ENCODE measurements at places on chromosomes 3 and 15.

- no peak for DNase-seq
Measured at GRCh38 chr15:34304613-34305012, 33.0 kb downstream of the SLC12A6 start.

GRCh38 chr3:151219056-151219455 is 16.0 kb upstream of the GPR171 start:
- DNase-seq, result no peak

- no peak for DNase-seq
Measured at GRCh38 chr3:171822431-171823106, 12.3 kb upstream of the PLD1 start.

- no peak for DNase-seq
Measured at GRCh38 chr3:189084620-189085019, 87.2 kb upstream of the TPRG1 start.

DNA sequence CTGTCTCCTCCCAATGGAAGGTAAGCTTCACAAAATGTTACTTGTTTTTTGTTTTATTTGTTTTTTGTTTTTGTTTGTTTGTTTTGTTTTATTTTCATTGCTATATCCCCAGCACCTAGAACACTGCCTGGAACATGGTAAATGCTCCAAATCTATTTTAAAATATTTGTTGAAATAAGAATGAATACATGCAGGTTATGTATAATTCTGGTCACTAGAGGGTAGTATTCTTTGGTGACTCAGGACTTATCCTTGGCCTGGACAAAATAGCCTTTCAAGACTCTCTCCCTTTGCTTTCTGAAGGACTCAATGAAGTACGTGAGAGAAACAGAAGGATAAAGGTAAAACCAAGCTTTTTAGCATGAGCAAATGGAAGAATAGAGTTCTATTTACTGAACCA is 46.9 kb upstream of the PPP2R3A start:
- no peak for DNase-seq

- DNase-seq, result no peak
Measured at GRCh38 chr3:168096210-168096652, 507 bp upstream of the GOLIM4 start.

DNA sequence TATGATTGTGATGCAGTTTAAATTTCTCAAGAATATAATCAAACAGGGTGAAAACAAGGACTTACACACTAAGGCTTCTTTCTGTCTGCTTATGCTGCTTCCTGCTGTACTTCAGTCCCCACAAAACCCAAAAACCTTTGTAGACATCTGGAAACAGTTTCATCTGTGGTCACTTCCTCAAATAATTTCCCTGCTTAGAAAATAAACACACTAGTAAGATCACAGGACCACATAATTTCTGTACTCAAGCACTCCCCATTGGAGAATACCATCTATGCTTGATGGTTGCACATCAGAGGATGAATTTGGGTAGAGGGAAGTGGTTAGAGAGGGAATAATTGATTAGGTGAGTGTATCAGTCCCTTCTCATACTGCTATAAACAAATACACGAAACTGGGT is 266.2 kb downstream of the LSAMP start:
- no peak for DNase-seq

DNA sequence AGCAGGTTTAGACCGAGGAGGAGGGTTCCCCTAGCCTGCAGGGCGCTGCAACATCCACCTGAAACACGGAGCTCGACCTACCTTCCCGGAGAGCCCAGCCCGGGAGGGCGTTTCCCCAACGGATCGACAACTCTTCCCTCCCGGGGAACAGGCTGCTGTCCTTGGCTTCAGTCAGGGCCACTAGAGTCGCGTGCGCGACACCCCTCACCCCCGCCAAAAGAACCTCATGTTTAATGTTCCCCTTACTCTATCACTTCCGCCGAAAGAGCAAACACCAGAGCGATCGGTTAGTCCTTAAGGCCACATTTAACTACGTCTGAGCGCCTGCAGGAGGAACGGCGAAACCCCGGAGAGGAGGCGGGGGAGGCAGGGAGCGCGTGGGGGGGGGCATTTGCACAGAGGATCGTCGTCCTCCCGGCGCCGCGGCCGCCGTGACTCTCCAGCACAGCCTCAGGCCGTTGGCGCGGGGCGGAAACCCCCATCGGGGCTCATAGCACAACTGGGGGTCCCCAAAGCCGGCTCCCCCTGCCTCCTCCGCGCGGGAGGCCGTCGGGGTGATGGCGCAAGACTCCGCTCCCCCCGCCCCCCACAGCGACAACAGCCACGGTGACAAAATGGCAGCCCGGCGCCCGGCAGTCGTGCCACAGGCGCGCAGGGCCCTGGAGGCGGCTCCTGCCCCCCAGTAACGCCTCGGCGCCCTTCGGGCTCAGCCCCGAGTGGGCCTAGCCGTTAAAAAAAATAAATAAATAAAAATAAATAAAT is 3.2 kb downstream of the ANP32A start:
- peak; percentile 89 for DNase-seq

- DNase-seq, result peak; percentile 44
Measured at GRCh38 chr3:71984843-71985613, 200.1 kb upstream of the PROK2 start.

GRCh38 chr3:196914866-196915265 is 27.5 kb downstream of the NCBP2 start:
- DNase-seq, result no peak

- no peak for DNase-seq
Measured at GRCh38 chr15:48471073-48471472, 139.8 kb downstream of the DUT start.

DNA sequence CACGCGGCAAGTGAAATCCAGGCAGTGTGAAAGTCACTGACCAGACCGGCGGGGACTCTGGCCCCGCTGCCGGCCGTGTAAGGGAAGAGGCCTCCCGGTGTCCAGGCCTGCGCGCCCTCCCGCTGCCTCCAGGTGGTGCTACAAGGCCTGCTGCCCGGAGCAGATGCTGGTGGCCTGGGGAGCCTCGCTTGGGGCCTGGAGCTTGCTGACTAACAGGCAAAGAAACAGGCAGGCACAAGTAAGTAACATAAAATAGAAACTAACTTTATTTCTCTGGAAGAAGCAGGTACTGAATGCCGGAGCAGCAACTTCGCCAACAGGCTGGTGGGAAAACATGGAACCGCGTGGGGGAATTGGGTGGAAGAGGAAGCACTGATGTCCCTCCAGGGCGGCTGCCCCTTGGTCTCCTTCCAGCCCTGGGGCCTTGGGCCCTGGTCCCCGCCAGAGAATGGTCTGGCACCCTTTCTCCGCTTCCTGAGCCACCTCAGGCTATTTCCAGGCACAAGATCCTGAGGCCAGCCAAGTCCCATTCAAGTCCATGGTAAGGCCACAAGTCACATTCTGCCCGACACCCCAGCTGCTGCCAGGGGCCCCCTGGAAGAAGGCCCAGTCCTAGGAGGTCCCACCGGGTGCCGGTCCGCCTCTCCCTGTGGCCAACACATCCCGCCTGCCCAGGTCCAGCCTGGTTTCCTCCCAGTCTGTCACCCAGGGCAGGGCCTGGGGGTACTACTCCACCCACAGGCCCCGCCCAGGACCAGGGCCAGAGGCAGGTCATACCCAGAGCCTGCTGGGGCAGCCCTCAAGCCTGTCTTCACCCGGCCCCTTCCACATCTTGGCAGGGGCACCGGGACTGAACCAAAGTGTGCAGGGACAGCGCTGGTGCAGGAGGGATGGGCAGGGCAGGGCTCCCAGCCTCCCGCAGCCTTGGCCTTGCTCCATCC is 45.0 kb downstream of the TNK2 start:
- DNase-seq, result peak; percentile 80

GRCh38 chr15:74773731-74774252 is 8.1 kb upstream of the CSK start:
- DNase-seq, result no peak

GRCh38 chr3:64687781-64688604 is at the start of gene ADAMTS9:
Gene ADAMTS9, minus strand, starts transcription at chr3:64688000. Its CDS starts 343 bp downstream, at chr3:64687657.
- DNase-seq, result no peak

- DNase-seq, result no peak
Measured at GRCh38 chr3:124748560-124749198, 18.4 kb downstream of the UMPS start.

GRCh38 chr3:196650740-196651311 is 11.3 kb downstream of the NRROS start:
- DNase-seq, result no peak

DNA sequence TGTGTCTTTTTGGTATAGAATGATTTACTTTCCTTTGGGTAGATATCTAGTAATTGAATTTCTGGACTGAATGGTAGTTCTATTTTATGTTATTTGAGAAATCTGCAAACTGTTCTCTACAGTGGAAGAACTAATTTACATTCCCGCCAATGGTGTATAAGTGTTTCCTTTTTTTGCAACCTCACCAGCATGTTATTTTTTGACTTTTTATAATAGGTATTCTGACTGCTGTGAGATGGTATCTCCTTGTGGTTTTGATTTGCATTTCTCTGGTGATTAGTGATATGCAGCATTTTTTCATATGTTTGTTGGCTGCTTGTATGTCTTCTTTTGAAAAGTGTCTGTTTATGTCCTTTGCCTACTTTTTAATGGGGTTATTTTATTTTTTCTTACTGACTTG is 607.2 kb downstream of the OTOL1 start:
- DNase-seq, result no peak

DNA sequence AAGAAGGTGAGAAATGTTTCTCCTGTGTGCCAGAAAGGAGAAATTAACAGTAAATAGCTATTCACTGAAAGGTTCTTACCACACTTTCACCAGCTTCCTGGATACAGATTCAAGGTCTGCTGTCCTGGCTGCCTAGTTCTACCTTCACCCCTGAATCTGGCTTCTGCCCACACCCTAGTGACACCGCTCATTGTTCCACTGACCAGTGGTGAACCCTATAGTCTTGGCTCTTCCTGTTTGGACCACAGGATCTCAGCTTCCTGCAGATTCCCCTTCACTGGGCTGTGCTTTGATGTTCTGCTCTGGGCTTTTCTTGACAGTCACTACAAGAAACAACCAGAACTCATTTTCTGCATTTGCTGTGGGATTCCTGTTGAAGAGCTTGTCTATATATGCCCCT is 250.0 kb downstream of the XXYLT1 start:
- DNase-seq, result no peak

DNA sequence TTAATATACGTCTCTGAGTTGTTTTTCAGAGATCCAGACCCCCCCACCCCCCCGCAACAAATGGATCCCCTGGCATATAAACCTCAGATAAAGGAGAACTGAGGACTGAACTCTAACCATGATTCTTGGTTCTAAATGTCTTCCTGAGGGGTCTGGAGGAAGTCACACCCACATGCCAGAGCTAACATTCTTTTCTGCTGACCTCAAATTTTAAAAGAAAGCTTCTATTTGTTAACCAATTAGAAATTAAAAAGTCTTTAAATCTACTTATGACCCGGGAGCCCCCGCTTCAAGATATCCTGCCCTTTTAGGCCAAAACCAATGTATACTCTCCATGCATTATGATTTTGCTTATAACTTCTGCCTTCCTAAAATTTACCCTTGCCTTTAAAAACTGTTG is 188.3 kb downstream of the ECT2 start:
- no peak for DNase-seq

GRCh38 chr3:36734742-36735141 is 29.6 kb downstream of the DCLK3 start:
- DNase-seq, result no peak

DNA sequence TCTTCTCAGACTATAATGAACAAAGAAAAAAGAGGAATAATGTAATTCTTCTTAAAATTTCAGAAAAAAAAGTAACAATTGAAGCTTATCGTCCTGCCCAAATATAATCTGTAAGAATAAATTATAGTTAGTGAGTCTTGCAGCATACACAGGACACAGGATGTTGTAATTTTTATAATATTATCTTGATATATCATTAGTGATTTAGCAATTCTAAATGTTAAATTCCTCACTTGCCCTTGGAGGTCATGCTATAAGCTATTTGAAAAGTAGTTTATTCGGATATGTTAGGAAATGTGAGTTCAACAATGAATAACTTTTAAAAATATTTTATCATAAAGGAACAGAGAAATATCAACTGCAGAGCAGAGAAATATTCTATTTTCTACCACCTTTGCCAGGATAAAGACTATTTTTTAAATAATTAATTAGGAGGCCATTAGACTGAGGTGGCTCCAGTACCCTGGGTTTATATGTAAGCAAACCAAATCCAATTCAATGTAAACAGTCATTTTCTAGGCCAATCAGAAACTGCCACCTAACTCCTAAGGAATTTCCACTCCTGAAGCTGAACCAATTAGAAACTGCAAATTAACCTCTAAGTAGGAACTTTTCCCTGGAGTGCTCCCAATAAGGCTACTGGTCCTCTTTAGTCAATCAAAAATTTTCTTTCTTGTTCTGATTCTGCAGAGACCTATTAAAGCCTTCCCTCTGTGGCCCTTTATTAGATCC is 1109.3 kb downstream of the ROBO2 start:
- no peak for DNase-seq

DNA sequence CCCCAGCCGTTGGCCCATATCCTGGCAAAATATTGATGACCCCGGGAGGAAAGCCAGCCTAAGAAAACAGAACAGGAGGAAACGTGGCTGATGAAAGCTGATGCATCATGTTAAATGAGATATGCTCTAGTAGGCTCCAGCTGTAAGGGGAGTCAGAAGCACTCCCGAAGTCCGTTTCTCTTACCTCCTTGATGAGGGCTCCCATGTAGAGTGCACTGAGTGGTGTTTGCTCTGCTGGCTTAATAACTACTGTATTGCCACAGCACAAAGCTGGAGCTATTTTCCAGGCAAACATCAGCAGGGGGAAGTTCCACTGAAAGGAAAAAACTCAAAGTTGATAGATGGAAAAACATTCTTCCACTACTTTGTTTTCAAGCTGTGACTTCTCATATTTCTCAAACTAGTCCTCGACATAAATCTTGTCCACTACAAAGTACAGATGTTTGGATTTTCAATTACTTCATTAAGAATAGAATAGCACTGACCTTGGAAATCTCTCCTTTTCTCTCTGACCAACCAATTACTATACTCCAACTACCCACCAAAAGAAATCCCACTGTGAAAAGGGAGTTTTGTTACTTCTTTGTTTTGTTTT is 72.7 kb downstream of the ALDH1A2 start:
- no peak for DNase-seq

DNA sequence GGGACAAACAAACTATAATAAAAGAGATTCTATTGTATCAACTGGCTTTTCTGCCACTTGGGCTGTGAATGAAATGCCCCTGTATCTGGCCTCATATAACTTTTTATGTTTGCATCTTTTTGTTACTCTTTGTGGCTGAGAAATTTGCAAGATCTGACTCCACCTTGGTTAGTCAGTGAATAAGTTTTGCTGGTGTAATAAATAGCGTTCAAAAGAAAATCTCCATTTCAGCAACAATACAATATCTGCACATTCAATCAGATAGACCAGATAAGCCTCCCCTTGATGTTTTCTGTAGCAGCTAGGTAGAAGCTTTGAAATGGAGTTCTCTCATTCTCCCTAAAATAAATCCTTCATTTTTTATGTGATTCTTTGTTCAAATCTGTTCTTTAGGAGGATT is 12.0 kb downstream of the TRAT1 start:
- no peak for DNase-seq

DNA sequence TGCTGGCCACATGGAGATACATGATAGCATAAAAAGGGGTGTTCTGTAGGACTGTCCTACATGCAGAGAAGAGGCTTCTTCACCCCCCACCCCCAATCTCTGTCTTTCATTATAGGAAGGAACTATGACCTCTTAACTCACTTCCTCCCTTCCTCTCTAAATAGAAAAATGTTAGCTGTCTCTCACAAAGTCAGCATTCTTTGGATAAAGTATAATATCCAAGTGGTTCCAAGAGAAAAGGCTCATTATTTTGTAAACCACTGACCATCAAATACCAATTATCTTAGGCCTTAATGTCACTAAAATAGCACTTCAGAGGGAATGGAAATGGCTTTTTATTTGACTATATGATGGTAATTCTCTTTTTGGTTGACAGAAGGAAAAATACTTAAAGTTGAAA is 95.3 kb upstream of the SLC2A2 start:
- no peak for DNase-seq

- DNase-seq, result peak; percentile 50
Measured at GRCh38 chr15:67834581-67835296, 5.1 kb downstream of the RNU6-1 start.

Data from activated T-cell treated with anti-CD3 and anti-CD28 coated beads, Interleukin-2, amount 50 U/mL, for 24 hours (primary cell).